ENCODE measurements at places on chromosomes 2 and 18.

DNA sequence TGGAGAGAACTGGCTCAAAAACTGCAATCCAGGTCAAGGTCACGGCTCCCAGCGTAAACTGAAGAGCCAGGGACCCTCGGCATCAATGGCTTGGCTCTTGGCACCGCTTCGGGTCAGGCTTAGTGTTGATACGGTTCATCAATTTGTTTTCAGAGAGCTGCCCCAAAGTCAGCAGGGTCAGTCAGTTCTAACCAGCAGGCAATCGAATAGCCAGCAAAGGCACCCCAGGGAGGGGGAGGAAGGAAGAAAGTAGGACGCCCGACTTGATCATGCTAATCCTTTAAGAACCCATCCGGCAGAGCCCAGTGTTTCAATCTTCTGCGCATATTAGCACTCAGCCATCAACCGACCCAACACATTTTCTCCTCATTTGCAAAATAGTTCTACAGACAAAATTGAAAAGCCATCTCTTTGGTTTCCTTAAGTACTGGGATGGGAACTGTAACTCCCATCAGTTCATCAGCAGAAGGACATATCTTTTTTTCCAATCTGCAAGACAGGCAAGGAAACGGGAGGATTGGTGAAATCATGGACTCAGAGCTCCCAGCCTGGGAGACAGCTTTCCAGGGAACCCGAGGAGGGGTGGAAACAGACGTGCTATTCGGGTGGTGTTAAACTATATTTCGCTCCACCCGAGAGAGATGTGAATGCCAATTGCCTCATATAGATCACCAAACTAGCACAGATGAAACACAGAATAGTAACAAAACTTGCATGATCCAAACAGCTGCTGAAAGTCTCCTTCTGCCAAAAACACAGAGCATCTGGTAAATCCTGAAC, 40.7 kb upstream of the CABLES1 start:
- no peak for DNase-seq

GRCh38 chr2:149814901-149815300, 227.3 kb upstream of the MMADHC start:
- no peak for DNase-seq

DNA sequence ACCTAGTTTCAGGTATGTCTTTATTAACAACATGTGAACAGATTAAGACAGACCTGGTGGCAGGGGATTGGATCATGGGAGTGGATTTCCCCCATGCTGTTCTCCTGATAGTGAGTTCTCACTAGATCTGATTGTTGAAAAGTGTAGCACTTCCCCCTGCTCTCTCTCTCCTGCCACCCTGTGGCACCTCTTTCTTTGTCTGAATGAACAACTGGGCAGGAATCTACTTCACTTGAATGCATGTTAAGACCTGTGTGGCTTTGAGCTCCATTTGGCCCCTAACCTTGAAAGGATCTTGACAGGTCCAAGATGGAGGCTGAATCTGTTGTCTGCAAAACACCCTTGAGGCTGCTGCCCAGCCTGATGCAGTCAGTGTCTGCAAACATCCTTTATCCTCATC, 194.4 kb downstream of the RNF144A start:
- DNase-seq = no peak

DNA sequence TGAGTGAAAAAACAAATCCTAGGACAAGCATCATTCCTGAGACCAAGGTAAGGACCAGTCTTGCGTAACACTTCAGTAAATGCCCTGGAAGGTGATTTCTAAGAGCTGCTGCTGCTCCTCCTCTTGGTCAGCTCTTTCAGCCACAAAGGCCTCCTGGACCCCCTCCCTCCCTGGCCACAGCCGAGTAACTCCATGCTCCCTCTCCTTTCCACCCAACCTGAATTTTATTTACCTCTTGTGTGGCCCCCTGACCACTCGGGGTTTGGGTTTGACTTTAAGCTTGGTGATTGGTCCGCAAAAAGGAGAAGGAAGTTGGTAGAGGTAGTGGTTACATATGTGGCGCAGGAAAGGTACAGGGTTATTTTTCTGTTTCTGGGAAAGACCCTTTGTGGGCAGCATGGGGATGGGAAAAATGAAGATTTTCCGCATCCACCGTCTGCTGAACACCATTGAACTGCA, 9.2 kb downstream of the HTRA2 start:
- no peak for DNase-seq

- DNase-seq = no peak
Measured at GRCh38 chr2:101737478-101738255, 40.2 kb downstream of the MAP4K4 start.

DNA sequence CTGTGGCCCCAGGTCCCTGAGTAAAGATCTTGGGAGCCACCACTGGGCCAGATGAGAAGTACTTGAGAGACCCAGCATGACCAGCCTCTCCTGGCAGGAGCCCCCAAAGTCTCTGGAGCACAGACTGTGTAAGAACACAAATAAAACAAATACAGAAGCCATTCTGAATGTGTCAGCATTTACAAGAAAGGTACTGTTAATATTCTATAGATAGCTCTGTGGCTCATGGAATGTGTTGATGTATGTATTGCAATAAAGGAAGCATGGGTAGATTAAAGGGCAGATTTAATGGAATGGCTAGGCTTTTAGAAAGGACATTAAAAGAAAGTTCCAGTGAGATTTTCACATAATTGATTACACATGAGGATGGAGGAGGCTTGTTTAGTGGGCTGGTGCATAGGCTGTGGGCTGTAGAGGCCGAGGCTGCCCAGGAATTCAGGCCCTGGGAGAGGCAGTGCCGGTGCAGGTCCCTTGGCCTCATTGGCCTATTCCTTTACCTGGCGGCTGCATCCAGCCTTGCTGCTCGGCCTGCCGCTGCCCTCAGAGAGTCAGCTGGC, 127.7 kb upstream of the DLX2 start:
- DNase-seq = no peak
